Hematopoietic multipotent progenitor cell (in vitro differentiated cells): ENCODE measurements at places on chromosomes 6 and 20.

- no peak for DNase-seq
Observed at GRCh38 chr6:44041461-44042260, 85.6 kb downstream of the MRPL14 start.

DNA sequence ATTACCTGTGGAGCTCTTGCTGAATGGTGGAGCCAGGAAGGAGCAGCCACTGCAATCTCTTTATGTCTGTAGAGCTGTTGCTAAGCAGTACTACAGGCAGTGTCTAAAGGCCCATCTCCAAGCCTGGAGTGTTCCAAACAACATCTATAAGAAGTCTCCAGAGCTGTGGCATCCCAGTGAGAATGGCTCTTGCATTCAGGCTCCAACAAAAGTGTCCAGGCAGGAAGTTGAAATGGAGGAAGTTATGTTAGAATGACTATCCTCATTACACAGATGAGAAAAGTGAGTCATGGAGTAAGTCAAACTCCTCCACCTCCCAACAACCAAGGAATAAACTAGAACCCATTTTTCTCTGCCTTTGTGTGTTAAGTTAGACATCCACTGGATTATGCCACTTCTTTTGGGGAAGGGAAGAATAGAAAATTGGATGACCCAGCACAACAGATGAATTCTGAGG, 288.5 kb upstream of the STXBP5 start:
- DNase-seq: no peak

GRCh38 chr6:1739680-1740079, 130.0 kb downstream of the FOXC1 start:
- DNase-seq: no peak

- DNase-seq: no peak
Observed at GRCh38 chr20:57409672-57410397, 18.6 kb downstream of the RBM38 start.

GRCh38 chr20:38892091-38892981, 33.9 kb upstream of the FAM83D start:
- no peak for DNase-seq

DNA sequence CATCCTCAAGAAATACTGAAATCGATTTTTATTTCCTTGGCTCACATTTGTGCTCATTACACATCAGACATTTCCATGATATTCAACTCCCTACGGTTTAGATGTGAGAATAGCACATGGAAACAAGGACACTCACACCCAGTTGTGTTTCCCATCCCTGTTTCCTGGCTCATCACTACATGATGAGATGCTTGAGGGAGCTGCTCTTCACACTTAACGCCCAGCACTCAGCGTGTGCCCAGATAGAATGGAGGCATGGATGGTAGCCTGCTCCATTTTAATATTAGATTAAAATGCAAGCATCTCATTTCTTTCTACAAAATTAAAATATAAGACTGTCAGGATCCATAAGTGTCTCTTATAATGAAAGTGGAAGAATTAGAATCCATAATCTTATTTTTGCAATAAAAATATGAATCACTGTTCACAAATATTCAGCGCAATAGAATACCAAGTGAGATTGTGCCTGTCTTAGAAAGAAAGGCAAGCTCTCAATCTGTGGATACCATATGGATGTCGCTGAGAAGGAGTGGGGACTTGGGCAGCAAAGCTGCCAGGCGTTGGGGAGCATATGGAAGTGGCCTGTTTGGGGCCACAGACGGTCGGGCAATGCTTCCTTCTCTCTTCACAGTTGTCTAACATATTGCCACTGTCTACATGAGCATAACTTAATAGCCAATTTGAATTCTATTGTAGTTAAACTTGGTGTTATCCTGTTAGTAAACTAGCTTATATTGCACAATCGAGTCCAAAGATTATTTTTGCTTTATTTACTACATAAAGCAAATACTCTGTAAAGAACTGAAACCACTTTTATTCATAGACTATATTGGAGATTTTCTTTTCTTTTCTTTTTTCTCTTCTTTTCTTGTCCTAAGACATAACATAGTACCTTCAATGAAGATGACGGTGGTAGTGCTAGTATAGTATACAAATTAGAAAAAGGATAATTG, 206.8 kb upstream of the QKI start:
- no peak for DNase-seq

DNA sequence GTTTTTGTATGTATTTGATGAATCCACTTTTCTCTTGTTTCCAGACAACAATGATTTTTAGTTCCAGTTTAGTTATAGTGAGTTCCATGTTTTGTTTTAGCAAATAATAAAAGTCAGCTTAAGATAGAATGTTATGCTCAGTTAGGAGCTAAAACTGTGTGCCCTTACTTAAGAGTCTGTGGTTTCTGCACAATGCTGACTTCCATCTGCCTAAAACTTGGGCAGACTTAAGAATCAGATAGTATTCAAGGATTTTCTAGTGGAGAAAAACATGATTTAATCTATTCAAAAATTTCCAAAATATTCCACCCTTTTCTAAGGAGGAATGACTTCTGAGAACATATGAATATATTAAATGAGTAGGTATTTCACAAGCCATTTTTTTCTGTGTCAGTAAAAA, 32.8 kb downstream of the LAMA4 start:
- DNase-seq: no peak

DNA sequence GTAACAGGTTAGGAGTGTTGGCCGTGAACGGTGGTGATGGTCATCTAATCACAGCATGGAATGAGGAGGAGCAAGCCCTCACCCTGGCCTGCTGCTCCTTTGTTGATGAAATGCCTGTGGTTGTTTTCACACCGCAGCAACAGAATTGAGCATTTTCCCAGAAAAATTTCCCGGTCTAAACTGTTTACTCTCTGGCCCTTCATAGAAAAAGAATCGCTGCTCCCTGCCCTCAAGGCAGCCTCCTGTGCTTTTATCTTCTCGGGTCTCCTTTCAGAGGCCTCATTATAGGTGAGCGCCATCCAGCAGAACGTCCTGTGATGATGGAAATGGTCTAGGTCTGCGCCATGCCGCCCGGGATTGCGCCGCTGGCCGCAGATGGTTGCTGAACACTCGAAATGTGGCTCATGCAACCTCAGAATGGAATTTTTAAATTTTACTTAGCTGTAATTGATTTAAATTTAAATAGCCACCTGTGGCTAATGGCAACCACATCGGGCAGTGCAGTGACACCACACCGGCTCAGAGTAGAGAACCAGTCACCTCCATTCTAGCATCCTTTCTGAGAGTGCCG, 30.2 kb downstream of the PHACTR3 start:
- no peak for DNase-seq

DNA sequence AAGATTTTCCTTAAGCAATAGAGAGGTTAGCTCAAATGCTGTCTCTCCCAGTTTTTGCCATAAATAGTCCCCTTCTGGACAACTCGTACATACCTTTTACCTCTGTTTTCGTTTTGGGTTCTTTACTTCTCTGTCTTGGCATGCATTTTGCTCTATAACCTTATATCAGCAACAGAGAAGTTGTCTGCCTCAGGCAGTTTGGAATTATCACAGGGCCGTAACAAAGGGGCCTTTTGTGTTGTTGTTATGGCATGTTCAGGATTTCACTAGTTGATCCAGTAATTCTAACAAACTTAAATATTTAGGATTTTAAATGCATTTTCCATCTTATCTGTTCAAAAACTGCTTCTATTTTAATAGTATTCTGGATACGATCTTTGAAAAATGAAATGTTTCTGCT, 259.8 kb downstream of the CD109 start:
- no peak for DNase-seq

DNA sequence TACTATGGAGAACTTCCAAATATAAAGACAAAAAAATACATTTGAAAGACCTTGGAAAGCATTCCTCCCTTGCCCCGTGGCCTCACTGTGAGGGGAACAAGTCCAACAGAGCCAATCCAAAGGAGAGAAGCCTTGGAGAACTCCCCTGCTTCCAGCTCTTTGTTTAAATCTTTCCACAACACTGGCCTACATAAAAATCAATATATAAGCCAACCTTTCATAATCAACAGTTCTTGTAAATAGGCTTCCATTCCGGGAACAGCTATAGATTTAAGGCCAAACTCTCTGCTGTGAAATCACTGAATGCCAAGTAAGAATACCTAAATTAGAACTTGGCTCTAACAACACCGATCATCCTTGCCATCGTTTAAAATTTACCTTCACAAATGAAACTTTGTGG, 242.1 kb downstream of the HACE1 start:
- no peak for DNase-seq

DNA sequence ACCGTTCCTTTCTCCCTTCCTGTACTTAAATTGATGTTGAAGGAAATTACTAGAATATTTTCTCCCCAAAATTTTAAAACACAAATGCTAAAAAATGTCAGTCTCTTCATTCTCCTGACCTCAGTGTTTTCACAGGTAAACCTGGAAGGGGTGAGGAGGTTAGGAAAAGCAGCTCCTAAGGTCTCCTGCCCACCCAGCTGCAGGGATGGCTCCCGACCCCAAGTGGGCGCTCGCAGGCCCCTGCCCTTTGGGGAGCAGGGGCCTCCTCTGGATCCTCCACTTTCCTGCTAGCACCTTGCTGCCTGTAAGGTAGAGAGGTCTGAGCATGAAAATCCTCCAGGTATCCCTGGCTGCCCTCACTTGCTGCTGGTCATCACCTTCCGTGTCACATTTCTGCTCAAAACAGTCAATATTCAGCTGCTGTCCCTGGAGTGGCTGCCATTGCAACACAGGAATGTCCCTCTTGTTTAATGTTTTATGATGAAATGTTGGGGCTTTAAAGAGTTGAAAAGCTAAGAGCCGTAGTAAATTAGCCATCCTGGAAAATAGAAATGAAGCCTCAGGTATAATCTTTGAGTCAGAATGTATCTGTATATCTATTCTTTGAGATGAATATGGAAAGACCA, 10.9 kb upstream of the HSP90AB1 start:
- DNase-seq: no peak

DNA sequence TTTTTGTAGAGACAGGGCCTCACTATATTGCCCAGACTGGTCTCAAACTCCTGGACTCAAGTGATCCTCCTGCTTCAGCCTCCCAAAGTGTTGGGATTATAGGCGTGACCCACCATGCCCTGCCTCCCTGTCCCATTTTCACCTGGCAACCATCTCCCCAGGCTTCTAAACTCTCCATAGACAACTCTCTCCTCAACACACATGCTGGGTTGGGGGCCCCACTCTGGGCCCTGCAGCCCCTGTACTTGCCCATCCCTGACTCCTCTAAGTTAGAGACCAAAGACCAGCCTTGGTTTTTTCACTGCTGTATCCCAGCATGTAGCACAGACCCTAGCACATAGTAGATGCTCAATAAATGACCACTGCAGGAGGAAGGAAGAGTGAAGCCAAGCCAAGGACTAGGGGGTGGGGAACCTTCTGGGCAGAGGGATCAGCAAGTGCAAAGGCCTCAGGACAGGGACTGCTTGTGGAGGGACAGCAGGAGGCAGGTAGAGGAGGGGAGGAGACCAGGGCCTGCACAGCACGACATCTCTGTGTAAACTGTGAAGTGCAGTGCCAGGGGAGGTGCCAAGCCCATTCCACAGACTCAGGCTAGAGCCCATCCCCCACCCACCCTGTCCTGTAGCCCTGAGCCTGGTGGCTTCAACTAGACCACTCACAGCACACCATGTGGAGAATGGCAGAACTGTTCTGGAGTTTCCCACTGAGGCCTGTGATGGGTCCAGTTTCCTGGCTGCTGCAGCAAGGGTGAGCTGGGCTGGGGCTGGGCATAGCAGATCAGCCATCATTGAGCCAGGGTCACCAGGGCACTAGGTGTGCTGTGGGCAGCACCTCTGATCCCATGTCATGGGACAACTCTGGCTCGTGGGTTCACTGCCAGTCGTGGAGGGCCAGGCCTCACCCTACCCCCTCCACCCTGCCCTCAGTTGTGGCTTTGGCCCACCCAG, 3.4 kb upstream of the SRC start:
- no peak for DNase-seq

GRCh38 chr20:11378252-11378651, 539.4 kb upstream of the BTBD3 start:
- no peak for DNase-seq

DNA sequence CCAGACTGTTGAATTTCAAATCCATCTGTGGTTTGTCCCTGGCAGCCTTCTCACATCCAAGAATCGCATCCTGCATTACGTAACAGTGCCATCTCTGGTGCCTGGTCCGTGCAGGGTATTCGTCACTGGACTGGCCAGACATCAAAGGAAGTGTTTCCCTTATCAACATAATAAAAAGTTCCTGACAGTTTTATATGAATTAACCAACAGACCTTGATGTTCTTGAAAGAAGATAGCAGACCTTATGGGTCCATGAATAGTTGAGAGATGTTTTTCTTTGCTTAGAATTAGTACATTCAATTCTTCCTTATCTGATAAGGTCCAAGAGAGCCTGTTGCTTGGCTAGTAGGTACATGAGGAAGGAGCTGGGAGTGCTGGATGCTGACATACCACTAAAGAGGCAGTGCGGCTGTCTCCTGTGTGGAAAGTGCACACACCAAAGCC, 77.6 kb downstream of the PHACTR2 start:
- no peak for DNase-seq

DNA sequence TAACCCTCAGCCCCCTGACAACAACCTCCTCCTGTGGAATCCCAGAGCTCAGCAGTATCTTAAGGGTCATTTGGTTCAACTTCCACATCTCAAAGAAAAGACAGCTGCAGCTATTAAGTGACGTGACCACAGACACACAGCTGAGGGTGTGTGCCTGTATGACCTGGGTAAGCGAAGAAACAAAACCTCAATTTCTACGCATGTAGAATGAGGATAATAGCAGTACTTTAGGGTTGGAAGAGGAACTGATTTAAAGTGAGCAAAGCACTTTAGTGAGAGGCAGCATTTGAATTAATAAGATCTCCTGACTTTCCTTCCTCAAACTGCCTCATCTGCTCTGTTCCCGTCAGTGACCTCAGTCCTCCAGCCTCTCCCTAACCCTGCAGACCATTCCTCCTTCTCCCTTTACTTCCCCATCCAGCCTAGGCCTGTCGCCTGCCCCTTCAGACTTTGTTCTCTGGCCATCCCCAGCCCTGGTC, 6.8 kb upstream of the ARMC2 start:
- DNase-seq: no peak

GRCh38 chr6:126650931-126651330, 311.0 kb downstream of the CENPW start:
- no peak for DNase-seq

DNA sequence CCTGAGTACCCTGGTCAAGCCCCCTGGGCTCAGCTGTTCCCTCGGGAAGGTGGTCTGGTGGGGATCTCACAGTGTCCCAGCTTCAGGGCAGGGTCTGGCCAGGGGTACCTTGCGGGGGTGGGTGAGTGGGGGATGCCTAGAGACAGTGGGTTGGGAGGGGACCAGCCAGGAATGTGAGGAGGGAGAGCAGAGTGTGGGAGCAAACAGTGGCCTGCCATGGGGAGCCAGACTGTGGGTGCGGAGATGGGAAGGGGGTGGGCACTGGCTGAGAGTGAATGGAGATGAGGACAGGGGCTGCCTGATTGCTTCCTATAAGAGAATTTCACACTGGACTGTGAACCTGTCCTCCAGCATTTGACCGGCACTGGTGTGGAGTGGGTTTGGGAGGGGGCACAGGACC, 95.1 kb downstream of the VEGFA start:
- DNase-seq: no peak

DNA sequence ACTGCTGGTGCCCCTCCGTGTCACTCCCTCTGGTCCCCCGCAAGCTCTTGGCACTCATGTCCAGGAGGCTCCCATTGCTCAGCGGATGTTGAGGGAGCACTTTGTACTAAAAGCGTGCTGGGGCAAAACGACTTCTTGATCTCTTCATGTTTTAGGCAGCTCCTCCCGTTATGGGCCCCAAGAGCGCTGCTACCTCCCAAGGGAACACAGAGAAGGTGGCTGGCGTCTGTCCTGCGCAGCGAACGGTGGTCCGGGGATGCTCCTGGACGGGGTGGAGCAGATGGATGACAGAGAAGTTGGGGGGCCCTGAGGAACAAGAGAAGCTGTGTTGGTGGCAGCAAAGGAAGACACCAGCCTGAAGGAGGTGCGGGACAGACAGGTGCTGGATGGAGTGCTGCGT, 99.8 kb downstream of the TMEM242 start:
- no peak for DNase-seq

- no peak for DNase-seq
Observed at GRCh38 chr20:50843331-50844276, 48.7 kb downstream of the BCAS4 start.
